ENCODE measurements at places on chromosomes 4 and X.

GRCh38 chr4:124318292-124318691 lies 394.2 kb downstream of the ANKRD50 start:
- DNase-seq: no peak

DNA sequence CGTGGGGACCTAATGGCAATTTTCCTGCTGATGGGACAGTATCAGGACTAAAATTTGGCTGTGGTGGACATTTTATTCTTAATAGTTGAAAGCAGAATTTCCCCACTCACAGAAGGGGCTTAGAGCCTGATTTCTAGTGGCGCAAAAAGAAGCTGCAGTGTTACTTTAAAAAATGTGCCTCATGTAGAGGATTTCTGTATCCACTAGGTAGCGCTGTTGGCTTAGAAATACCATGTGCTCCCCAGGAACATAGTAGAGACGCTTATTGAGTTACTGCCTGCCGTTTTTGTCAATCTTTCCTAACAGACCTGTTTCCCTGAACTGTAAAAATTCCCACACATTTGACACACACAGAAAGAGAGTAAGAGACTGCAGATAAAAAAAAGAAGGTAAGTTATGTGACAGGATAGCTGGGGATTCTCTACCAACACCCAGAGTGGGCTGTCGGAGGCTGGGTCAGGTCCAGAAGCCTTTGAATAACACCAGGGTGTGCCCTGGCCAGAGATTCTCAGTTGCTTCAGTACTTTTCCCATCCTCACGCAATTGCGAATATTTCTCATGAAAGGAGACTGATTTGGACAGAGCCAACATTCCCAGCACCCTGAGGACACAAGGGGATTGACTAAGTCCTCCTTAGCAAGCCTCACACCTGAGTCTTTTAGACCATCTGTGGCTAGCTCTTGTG lies 88.4 kb downstream of the ZXDA start:
- no peak for DNase-seq

DNA sequence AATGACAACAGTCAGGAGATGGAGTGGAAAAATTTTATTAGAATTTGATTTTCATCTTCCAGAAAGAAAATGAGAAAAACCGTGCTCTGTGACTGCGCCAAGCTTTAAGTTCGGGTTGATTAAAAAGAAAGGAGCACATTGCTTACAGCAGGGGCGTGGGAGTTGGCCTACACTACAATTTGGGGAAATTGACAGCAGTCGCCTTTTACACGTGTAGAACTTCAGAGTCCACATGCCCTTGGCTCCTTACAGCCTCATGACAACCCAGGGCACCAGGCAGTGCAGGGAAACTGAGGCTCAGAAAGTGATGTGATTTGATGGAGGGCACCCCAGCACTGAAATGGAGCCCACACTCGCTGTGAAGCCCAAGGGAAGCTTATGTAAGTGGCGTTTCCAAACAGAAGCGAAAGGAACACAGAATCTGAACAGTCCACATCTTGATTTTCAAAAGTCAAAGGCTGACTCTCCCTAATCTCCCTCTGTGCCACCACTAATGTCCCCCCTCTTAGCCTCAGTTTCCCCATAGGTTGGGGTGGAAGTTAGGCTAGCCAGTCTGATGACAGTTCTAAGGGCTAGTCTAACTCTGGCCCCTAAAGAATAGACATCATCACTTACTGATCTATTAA lies 5.5 kb downstream of the PPP2R2C start:
- no peak for DNase-seq

- no peak for DNase-seq
Observed at GRCh38 chrX:103783971-103784370, 7.3 kb downstream of the PLP1 start.

DNA sequence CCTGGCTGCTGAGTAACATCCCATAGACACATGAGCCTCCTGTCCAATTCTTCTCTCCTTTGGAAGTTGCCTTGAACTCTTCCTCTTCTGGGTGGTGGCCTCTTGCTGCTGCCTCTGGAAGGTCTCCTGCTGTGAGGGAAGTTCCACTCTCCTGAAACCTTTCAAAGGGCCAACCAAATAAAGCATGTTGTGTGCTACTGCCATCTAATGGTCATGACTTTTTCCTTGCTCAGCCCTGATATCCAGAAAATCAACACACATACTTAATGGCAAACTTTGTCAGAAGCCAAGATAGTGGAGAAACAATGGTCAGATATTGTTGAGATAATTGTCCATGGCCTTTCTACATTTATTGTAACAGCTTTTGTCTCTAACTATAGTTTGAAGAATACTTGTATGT lies 19.1 kb upstream of the ZXDA start:
- DNase-seq: no peak

GRCh38 chr4:38985410-38986100 lies 46.7 kb downstream of the TMEM156 start:
- DNase-seq: no peak

DNA sequence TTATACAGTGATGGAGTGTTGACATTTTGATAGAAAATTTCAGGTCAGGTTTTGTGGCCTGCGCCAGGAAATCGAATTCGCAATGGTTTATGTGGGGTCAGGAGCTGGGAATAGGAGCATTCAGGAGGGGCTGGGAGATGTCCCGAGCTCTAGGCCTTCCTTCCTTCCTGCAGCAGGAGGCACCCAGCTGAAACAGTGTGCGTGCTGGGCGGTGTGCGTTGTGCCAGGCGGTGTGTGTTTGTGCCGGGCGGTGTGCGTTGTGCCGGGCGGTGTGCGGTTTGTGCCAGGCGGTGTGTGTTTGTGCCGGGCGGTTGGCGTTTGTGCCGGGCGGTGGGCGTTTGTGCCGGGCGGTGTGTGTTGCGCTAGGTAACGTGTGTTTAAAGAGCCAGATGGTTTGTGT lies 1.7 kb downstream of the UVSSA start:
- no peak for DNase-seq

- DNase-seq: no peak
Observed at GRCh38 chr4:96833831-96834230, 993.9 kb downstream of the PDHA2 start.

GRCh38 chr4:155639704-155640523 lies 26.7 kb upstream of the GUCY1A1 start:
- DNase-seq: no peak

- DNase-seq: no peak
Observed at GRCh38 chrX:9286234-9286633, 178.6 kb upstream of the TBL1X start.

- DNase-seq: no peak
Observed at GRCh38 chr4:155769090-155769489, 10.3 kb downstream of the GUCY1B1 start.
